ENCODE measurements at places on chromosomes 2 and 18. TPM values are rescaled to one million over a fixed set of nuclear protein-coding genes. Genes with fewer than 3 reads are reported as not detected.

GRCh38 chr18:23357996-23358594 is 95.0 kb upstream of the RIOK3 start:
- no peak for DNase-seq

- DNase-seq: peak; percentile 58
Observed at GRCh38 chr2:135913727-135914365, 37.6 kb upstream of the MCM6 start.

DNA sequence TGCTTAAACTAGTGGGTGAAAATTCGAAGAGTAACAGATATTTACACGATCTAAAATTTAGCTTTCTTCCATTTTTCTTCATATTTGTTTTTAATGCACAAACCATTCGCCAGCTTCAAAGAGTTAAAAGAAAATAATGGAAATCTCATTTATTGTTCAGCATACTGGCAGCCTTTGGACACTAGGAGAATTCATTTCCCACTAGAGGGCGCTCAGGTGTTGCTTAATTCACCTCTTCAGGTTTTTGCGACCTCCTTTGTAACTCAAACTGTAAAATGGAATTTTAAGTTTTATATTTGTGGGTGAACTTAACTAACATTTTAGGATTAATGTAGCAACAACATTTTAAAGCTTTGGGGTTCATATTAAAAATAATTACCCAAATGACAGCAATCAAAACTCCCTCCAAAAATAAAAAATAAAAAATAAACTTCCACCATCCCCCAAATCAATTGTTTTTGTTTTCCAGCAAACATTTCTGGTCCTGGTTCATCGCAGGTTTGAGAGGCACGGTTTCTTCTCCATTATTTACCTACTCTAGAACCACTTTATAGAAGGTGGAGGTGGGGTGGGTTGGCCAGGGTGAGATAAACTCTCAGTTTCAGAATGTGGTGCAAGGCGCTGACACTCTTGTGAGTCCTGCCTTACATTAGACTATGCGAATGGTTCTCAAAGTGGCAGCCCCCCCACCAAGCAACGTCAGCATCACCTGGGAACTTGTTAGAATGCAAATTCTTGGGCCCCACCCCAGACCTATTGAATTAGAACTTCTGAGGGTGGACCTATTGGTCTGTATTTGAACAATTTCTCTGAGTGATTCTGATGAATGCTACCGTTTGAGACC is 24.7 kb upstream of the PNPT1 start:
- peak; percentile 50 for DNase-seq

Gene NR4A2
- 19.7 TPM for total RNA-seq

DNA sequence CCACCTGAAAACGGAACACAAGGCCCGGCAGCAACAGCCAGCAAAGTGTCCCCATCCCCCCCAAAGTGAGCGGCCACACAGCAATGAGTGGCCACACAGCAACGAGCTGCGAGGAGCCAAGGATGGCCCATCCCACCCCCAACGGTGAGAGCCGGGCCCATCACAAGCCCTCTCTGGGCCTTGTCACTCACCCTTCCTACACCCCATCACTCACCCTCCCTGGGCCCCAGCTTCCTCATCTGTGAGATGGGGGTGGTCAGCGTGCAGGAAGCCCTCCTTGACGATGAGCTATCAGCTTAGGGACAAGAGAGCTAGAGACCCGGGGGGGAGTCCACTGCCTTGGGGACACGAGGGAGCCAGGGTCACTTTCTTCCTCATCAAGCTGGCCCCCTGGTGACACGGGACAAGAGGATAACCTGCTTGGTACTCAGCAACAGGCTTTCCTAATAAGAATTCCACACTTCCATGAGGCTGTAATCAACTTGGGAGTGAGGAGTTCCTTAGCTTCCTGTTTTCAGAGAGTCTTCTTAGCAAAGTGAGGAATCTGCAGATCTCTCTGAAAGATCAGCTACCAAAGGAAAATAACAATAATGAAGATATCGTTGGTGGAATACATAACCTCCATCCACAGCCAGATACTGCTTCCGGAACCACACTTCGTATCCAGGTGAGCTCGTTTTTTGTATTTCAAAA is 92.8 kb downstream of the HDAC4 start:
- DNase-seq: no peak

GRCh38 chr2:105489168-105489878 is 90.5 kb upstream of the FHL2 start:
- no peak for DNase-seq

GRCh38 chr2:28736034-28736433 is 15.6 kb upstream of the PPP1CB start:
- DNase-seq: no peak

Gene IL1RL2
- total RNA-seq: 0.13 TPM

DNA sequence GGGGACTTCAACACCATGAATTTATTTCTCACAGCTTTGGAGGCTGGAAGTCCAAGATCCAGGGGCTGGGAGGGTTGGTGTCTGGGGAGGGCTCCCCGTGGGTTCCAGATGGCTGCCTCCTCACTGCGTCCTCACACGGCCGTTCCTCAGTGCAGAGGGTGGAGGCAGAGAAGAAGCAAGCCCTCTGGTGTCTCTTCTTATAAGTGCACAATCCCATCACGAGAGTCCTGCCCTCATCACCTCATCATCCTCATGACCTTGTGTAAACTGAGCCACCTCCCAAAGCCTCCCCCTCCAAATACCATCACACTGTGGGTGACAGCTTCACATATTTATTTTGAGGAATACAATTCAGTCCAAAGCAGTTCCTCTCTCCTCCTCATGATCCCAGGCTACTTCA is 26.3 kb downstream of the TMEM163 start:
- no peak for DNase-seq

DNA sequence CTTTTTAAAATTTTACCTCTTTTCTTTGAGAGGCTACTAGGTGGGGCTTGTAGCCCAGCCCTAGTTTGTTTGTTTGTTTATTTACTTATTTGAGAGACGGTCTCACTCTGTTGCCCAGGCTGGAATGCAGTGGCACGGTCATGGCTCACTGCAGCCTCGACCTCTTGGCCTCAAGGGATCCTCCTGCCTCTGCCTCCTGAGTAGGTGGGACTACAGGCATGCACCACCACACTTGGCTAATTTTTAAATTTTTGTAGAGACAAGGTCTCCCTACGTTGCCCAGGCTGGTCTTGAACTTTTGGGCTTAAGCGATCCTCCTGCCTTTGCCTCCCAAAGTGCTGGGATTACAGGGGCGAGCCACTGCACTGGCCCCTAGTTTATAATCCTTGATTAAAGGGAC is 35.0 kb downstream of the ERLEC1 start:
- no peak for DNase-seq

- DNase-seq: no peak
Observed at GRCh38 chr2:179513181-179513580, 248.5 kb upstream of the SESTD1 start.

GRCh38 chr2:111634995-111635538 is 248.9 kb downstream of the ANAPC1 start:
- no peak for DNase-seq

DNA sequence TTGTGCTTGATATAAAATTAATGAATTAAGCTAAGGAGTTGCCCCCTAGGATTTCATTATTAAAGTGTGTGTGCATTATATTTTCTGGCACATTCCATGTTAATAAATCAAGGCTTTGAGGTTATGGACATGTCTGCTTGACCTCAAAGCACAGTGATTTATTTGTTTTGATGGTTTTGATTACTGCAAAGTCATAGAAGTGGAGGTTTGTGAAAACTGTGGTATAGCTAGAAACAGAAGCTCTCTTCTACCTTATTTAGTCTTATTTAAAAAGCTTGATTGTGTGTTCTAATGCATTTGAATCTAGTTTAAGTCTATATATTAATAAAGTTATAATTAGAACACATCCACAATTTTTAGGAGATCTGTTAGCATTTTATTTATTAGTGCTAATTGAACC is 32.2 kb downstream of the DOK6 start:
- no peak for DNase-seq

DNA sequence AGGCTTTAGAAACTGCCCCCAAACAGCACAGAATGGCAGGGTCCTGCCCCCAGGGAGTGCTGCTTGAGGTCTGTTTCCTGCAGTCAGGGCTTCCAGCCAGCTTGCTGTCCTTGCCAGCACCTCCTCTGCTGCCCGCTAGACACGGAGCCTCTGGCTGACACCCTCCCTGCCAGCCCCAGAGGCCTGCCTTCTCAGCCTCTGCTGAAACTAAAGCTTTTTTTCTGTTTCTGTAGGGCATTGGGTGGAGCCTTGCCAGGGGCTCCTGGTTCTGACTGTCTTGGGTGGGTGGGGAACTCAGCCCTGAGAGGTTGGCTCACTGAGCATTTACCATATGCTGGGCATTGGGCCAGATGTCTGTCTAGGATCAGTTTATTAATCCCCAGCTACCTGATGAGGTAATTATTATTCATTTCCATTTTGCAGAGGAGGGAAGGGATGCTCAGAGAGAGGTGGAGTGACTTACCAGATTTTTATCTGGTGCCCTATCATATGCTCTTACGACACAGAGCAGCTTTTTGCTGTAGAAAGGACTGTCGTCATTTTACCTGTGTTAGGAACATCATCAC is 35.4 kb downstream of the INPP4A start:
- peak; percentile 33 for DNase-seq

Gene ALPP
- total RNA-seq: not detected

Gene C2orf81
- 2.7 TPM for total RNA-seq

- DNase-seq: no peak
Observed at GRCh38 chr18:26771524-26771923, 94.0 kb downstream of the AQP4 start.

- DNase-seq: no peak
Observed at GRCh38 chr2:108630567-108631405, 88.5 kb upstream of the RANBP2 start.

- DNase-seq: no peak
Observed at GRCh38 chr2:147348931-147349555, 495.8 kb upstream of the ACVR2A start.

DNA sequence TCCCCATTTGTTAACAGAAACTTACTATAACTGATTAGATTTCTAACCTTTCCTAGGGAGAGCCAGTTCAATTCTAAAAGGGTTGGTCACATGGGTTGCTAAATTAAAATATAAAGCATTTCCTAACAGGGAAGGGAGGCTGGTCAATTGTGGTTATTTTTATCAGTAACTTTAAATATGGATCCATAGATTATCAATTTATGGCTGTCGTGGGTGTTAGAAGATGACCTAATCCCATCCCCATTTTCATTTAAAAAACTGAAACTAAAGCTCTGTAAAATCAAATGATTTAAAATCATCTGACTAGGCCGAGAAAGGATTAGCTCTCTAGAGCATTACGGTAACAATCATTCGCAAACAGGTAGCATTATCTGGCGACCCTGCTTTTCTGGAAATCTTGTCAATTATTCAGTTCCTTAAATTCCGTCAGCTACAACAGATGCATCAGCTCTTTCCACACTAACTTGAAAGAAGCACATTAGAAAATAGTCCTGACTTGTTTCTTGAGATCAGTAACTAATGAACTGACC is 953 bp upstream of the HNRNPA3 start:
- DNase-seq: no peak

DNA sequence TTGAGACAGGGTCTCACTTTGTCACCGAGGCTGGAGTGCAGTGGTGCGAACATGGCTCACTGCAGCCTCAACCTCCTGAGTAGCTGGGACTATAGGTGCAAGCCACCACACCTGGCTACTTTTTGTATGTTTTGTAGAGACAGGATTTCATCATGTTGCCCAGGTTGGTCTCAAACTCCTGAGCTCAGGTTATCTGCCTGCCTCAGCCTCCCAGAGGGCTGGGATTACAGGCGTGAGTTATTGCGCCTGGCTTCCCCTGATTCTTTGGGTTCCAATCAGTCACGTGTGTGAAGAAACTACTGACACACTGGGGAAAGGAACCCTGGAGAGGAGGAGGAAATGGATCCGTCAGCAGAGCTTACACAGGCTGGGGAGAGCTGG is 22.3 kb upstream of the RAB10 start:
- no peak for DNase-seq

Gene SLC14A1
- total RNA-seq: 2.3 TPM

GRCh38 chr18:78973357-78974083 is 6.1 kb upstream of the SALL3 start:
- no peak for DNase-seq

- DNase-seq: no peak
Observed at GRCh38 chr2:696463-696862, 19.3 kb upstream of the TMEM18 start.

Gene CUL3
- total RNA-seq: 104 TPM

DNA sequence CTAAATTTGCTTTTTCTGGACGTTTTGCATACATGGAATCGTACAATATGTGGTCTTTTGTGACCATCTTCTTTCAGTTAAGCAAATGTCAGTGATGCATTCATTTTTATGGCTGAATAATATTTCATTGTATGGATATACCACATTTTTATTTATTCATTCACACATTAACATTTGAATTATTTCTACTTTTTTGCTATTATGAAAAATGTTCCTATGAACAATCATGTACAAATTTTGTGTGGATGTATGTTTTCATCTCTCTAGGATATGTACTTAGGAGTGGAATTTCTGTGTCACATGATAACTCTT is 67.4 kb upstream of the TXNDC2 start:
- no peak for DNase-seq

GRCh38 chr18:67783196-67783946 is 266.9 kb upstream of the DSEL start:
- DNase-seq: no peak

DNA sequence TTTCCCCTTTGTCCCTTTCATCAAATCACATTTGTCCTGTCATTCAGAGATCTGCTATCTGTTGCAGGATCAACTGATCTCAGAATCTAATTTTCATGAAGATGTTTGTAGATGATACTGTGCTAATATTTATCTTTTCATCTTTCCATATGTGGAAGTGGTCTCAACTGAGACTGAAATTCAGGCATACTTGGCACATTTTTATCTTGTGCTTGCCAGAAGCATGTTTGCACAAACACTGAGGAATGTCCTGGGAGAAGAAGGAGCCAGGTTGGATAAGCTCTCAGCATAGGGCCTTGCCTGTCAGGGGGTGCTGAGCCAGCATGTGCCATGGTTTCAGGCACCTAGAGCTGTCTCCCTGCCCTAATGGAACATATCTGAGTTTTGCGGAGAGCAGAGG is 24.5 kb upstream of the MMADHC start:
- DNase-seq: no peak

Gene MC4R
- total RNA-seq: not detected

Gene STAT4
- total RNA-seq: 53.0 TPM

DNA sequence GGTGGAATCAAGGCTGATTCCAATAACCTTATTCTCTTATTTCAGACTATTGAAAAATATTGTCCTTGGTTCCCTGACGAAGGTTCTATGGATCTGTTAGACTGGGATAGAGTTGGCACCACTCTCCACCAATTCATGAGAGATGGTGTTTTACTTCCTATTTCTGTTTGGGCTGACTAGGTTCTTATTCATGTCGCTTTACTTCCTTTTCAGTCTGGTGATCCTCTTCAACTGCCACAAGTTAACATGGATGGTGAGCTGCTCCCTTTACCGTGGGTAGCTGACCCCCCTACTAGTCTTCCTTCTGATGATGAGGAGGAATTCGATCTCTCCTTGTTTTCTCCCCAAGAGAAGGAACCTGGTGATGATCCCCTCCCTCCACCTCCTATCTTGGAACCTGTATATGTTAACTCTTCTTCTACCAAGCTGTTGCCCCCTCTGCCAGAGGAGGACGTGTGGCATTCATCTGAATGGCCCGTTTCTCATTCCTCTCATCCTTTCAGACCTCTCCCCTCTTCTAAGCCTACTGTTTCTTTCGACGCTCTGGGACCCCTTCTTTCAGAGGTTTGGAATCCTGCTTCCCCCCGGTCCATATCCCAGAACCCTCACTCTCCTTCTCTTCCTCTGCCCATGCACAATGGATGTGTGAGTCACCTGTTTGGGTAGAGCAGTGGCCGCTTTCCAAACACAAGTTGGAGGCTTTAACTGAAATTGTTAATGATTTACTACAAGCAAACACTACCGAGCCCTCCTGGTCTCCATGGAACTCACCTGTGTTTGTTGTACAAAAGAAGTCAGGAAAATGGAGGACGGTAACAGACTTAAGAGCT is 13.5 kb upstream of the CNOT11 start:
- no peak for DNase-seq

GRCh38 chr18:35753306-35753910 is 171.9 kb downstream of the GALNT1 start:
- no peak for DNase-seq
